NCI-H1105 (cell line): ENCODE measurements at places on chromosomes 1 and 21.

DNA sequence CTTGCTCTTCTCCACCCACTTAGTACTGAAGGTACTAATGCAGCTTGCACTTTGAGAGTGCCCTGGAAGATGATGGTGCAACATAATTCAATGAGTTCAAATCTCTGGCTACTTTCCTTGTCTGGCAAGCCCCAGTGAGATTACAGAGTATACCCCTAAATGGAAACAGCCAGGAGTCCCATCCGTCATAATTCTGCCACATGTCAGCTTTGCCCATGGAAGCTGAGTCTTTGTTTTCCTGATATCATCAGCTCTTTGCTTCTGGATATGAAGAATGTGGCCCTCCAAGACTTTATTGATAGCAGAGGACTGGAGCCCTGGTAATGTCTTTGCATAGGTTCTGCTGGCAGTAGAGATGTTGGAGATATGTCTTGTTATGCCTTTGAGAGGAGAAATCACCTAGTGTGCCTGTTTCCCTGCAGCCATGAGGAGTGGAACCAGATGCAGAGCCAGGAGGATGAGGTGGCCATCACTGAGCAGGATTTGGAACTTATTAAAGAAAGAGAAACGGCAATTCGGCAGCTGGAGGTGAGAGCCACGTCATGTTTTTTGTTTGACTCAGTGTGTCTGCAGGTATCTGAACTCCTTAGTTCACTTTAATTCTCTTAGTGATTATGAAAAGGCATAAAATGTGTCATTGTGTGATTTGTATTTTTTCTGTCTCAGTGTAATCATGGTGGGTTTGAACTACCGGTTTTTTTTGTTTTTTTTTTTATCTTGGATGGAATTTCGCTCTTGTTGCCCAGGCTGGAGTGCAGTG is 18.7 kb upstream of the PPP1R8 start:
- no peak for DNase-seq

DNA sequence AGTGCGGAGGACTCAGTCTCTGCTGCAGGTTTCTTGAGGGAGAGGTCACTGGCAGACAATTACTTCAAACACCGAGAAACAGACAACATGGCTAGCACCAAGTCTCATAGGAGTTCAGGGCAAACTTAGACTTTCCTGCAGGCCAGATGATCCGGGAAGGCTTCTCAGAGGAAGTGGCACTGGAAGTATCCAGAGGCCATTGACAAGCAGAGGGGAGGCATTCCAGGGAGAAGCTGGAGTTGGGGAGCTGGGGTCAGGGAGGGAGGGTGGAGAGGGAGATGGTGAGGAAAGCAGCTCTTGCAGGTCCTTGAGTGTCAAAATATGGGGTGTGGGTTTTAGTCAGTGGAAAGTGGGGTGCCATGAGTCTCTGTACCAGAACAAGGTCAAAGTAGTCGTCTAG is 147.9 kb downstream of the KAZN start:
- no peak for DNase-seq

DNA sequence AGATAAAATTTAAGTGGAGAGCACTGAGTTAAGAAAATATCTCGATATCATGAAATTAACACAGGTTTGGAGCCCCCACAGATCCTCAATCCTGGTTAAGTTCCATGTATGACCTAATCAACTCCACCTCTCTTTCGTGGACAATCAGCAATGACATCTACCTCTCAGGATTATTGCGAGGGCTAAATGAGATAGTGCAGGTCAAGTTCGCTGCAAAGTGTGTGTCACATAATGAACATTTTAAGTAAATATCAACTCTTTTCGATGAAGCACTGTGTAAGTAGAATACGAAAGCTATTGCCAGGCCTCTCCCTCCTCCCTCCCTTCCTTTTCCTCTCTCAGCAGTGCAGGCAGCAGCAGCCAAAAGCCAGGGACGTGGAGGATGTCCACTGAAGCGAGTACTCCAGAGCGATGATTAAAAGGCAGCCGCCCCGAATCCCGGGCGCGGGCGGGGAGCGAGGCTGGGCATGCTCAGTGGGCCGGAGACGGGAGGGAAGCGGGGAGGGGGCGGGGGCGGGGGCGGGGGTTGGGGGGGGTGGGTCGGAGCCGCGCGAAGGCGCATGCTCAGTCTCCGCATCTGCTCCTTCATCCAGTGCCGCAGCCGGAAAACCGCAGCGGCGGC is at the start of gene CAMSAP2:
CAMSAP2 (plus strand) TSS at position 567 of the 622 bp plus-strand sequence. CDS start 935 bp downstream, outside the sequence.
- peak; percentile 92 for DNase-seq

DNA sequence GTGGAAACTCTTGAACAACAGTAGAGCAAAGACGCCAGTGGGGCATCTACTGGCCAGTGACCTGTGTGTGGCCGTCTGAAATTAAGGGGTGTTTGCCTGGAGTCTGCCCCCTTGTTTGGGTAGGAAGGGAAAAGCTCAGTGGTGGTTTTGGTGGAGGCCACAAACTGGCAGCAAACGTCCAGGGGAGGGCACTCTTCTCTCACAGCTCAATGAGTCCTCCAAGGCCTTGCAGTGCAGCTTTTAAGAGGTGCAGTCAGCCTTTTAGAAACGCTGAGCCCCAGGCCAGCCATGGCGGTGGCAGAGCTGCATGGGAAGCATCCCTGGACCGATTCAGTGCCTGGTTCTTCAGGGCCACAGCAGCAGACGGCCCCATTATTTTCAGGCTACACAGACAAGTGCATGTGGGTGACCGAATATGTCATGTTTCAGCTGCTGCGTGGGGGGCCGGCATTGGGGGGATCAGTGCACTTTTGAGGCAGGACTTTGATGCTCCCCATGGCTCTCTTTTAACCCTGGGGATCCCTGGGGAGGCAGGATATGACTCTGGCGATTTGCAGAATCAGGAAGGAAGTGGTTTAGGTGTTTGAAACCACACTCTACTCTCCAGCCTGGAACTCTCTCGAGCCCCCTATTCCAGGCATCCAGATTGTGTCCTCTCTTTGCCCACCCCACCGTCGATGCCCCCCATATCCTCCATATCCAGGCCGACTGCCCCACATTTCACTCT is 414.0 kb downstream of the PRDM2 start:
- peak; percentile 62 for DNase-seq

GRCh38 chr1:91523482-91523881 is 22.8 kb downstream of the CDC7 start:
- DNase-seq = no peak

DNA sequence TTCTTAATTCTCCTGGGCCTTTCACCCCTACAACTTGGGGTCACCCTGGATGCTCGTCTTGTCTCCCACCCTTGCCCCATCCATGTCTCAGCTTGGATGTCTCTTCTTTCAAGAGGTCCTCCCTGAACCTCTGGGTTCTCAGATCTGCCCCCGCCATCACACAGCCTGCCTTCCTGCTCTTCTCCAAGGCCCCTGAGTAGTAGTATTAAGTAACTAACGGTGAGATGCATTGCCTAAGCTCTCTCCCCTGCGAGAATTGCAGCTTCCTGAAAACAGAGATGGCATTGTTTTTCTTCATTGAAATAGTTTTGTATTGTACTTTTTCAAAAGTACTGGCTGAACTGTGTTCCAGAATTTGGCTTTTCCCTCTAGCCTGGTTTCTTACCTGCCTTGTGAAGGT is 16.0 kb downstream of the MIIP start:
- no peak for DNase-seq

DNA sequence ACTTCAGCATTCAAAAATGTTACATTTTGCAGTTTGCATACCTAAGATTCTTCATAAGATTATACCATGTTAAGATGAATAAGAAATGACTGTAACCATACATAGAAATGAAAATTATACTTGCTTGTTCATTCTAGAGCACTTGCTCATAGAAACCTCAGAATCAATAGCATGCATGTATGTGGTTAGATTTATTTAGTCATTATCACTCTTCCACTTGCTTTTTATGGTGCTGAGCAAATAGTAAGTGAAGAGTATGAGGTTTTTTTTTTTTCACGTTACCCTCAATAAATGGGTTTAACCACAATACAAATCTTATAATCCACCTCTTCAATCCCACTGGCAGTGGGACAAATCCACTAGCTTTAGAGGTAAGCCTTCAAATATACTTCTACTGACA is 84.7 kb downstream of the LRRC53 start:
- DNase-seq = no peak
